Umbilical cord (tissue), 2 donors: ENCODE measurements at places on chromosomes 6 and 20.

- DNase-seq = no peak
These were observed 140.3 kb upstream of the TCF21 start for GRCh38 chr6:133748628-133749027.

DNA sequence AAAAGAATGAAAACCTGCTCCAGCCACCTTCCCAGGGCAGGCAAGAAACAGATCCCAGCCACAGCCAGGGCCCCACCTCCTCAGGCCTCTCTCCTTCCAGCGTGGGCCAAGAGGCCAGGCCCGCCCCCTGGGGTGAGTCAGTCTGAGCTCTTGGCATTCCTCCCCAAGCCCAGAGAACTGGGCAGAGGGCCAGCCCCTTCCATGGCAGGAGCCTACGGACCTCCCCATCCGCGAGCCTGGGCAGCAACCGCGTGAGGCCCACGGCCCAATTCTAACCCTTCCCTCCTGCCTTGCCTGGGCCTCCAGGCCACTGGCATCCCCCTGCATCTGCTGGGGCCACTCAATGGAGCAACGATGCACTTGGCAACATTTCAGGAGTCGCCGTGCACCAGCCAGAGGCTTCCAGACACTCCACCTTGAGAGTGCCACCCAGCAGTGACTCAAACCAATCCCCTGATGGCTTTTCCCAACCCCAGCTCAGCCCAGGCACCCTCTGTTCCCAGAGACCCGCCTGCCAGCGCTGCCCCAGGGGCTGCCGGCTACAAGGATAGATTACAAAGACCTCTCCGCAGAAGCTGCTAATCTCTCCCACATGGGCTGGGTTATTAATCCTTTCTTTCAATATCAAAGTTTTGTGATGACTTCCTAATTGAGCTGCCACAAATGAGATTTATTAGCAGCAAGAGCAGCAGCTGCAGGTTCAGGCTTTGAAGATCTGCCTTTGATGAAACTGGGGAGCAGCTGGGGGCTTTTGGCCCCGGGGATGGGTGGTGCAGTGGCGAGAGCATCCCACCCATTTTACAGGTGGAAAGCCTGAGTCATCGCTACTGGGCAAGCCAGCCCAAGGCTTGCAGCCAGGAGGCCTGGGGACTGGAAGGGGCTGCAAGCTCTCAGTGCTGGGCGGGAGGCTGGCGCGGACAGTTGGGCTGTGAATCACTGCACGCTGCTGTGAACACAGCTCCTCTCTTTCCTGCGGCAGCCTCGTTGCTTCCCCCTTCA lies 85.7 kb downstream of the NFATC2 start:
- DNase-seq = peak; percentile 98

GRCh38 chr6:63998991-63999390 lies 363.4 kb downstream of the PHF3 start:
- no peak for DNase-seq

DNA sequence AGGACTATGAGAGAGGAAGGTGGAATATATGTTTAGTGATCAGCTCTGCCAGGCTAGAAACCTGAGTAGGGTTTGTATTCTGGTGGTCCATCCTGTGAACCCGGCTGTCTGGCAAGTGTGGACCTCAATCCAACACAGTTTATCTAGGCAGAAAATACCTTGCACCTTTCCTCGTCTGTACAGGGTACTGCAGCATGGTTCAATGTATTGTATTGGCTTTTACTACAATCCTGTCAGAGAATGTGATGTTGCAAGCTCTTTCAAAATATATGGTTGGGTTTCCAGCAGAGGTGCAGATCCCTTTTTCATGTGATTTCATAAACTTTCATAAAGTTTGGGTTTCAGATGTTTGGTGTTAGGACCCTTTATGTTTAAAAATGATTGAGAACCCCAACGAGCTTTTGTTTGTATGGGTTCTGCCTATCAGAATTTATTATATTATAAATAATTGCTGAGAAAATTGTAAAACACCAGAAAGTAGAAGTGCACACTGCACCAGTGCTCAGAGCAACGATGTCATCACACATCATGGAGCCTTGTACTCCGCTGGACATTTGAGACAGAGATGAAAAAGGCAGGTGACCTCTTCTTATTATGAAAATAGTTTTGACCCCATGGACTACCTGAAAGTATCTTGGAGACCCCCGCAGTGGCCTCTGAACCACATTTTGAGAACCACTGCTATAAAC lies 106.6 kb downstream of the RTN4IP1 start:
- no peak for DNase-seq

GRCh38 chr6:97919631-97920030 lies 636.6 kb upstream of the MMS22L start:
- DNase-seq = no peak

DNA sequence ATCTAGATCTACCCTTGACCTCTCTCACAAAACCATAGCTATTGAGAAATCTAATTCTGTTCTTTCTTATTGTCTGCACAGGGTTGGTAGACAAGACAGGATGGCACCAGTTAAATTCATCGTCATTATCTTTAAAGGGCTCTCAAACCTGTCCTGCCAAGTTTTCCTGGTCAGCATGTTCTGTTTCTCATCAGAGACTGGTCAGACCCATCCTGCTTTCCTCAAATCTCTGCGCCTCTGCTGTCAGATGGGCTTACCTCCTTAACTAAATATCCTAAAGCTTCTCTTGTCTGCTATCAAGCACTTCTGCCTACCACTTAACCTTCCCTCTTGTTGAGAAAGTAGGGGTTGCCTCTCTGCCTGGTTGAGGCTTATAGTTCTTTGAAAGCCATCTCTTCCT lies 125.2 kb downstream of the MYO6 start:
- peak; percentile 51 for DNase-seq

- no peak for DNase-seq
These were observed 12.2 kb upstream of the LAMA2 start for GRCh38 chr6:128870746-128871145.

DNA sequence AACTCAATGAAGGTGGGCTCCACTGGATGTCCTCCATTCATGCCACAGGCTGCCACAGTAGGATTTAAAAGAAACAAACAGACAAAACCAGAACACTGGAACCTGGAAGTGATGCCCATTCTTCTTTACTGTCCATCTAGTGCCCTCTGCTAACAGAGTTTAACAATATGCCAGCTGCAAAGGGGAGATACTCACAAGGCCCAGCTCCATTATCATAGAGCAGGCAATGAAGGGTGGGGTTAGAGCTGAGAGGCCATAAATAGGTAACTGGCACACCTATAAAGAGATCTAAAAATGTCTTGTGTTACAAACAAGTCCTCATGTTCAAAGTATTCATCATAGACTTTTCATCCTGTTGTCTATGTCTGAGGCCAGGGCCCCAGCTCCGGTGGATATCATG lies 75.6 kb downstream of the SOD2 start:
- DNase-seq = no peak

GRCh38 chr20:57707320-57707719 lies 2.5 kb downstream of the PMEPA1 start:
- DNase-seq = no peak

DNA sequence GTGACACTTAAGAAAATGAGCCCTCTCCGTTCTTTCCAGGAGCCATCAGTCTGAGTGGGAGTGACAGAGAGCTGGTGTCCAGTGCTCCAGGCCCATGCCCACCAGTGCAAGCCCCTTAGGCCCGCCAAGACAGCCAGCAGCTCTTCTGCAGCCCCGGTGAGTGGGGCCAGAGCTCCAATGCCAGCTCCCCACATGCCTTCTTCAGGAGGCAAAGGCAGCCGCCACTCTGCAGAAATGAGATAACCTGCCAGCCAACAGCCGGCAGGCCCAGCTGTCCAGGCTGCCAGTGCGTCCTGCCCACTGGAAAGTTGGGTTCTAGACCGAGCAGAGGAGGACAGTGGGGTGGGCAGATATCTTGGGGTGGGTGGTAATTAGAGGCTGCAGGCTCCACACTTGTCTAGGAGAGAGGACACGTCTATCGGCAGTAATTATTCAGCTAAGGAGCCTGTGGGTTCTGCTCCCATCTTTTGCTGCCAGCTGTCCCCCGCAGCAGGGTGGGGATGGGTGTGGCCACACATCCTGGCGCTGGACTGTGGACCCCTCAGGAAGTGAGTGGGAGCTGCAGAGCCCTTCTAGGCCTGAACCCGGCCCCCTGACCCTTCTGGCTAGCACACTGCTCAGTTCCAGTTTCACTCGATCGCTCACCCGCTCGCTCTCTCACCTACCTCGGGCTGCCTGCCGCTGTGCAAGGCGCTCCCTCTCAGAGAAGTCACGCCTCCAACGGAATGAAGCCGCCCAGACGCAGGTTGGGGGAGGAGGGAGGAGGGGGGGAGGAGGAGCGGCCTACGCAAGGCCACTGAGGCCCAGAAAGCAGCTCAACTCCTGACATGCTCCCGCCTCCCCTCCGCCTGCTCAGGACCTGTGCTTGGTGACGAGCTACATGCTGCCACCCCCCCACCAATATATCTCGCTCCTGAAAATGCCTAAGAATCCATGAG lies 3.6 kb downstream of the GRM4 start:
- DNase-seq = no peak

DNA sequence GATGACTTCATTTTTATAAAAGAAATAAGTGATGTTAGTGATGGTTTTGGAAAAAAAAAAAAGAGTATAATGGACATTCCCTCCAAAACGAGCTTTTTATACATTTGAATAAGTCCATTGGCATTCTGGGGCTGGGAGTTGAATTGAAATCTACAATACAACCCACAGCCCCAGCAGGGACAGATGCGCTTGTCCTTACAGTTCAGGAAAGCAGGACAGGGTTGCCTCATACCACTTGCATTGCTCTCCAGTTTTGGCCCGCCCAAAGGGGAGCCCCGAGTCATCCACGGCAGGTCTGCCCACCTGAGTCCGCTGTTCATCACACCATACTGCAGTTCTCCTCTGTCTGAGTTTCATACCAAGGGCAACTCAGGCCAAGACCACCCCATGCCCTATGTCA lies 46.2 kb downstream of the VAPB start:
- no peak for DNase-seq

- no peak for DNase-seq
These were observed 29.5 kb downstream of the BEND6 start for GRCh38 chr6:56984361-56984760.

- DNase-seq = no peak
These were observed 105.4 kb downstream of the FYN start for GRCh38 chr6:111767752-111768430.

- DNase-seq = no peak
These were observed 566.1 kb downstream of the KIF16B start for GRCh38 chr20:16007164-16007563.

DNA sequence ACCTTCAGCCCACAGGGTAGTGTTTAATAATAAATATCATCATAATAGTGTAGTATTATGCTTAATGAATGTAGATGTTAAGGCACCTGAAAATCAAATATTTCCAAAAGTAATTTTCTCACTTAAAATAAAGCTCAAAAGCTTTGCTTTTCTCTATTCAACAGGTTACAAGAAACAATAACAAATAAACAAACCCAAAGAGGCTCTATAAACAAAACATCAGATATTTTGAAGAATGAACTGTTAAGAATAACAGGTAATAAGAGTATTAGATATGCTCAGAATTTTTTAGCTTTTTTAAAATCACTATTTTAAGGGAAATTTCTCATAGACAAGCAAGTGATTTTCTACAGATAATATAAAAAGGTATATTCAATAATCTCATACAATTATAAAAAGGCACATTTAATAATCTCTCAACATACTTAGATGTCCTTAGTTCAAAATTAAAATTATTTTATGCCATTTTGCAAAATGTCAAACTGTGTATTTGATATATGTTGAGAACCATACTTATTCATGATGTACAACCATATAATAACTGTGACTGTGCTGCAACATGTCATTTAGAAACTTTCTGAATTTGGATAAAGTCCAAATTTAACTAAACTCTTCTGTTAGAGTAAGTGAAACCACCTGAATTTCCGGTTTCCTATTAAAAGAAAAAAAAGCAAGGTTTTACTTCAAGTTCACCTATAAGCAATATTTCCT lies 35.8 kb downstream of the PHIP start:
- no peak for DNase-seq

DNA sequence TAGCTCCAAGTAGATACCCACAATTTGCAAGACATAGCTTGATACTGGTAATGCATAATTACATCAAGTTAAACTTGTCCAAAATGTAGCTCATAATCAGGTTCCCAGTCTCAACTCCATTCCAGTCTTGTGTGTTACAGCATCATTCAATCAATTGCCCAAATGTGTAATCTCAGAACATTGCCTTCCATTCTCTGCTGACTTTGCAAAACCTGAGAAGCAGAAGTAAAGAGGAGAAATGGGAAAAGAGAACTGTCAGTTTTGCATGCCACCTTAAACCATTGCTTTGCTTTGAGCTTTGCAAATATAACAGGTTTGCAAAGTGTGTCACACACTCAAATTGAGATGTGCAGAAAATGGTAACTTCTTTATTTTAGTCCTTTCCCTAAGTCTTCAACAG lies 40.3 kb upstream of the CNKSR3 start:
- DNase-seq = no peak

GRCh38 chr20:62254021-62254724 lies 15.9 kb downstream of the OSBPL2 start:
- DNase-seq = no peak

- no peak for DNase-seq
These were observed at the start of gene IRF4 for GRCh38 chr6:391559-392440. TSS of gene IRF4 (plus strand) at chr6:391752. CDS start at chr6:393153, 1,401 bp downstream.

DNA sequence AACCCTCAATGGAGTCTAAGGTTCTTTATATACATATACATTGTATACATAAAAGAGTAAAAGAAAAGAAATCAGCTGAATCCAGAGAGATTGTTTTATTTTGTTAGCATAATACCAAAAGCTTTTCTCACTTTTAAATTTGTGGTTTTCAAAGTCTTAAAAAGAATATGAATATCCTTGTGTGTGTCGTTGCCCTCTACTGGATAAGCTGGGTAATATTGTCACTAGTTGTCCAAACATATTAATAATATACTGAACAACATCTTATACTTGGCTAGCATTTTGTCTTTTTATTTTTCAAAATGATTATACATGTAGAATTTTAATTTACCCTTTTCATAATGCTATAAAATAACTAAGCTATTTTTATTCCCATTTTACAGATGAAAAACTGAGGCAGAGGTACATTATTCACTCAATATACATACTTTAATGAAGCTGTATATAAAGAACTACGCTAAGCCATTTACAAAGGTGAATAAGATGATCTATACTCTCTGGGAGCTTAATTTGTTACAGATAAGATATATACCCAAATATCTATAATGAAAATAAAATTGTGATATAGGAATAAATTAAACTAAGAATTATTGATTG lies 531.7 kb downstream of the TFAP2B start:
- no peak for DNase-seq

DNA sequence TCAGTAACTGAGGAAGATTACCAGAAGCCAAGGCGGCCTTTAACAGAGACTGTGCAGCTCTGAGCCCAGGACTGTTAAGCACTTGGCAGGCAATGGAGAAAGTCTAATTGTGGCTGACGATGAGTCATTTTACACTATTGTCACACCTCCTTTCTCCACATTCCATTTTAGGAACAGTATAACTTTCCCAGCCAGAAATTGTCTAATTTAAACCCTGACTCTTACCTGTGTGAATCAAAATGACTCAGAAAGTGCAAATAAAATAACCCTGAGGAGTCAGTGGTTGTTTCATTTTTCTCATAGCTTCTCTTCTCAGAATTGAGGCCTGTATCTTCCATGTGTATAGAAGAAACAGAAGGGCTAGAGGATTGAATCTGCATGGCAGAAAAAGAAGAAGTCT lies 40.0 kb upstream of the OPN5 start:
- DNase-seq = no peak
